T-helper 2 cell (primary cell): ENCODE measurements at places on chromosomes 12 and 14.
A peak's percentile ranks its signal among the peaks of the same experiment; 100 is the strongest.

DNA sequence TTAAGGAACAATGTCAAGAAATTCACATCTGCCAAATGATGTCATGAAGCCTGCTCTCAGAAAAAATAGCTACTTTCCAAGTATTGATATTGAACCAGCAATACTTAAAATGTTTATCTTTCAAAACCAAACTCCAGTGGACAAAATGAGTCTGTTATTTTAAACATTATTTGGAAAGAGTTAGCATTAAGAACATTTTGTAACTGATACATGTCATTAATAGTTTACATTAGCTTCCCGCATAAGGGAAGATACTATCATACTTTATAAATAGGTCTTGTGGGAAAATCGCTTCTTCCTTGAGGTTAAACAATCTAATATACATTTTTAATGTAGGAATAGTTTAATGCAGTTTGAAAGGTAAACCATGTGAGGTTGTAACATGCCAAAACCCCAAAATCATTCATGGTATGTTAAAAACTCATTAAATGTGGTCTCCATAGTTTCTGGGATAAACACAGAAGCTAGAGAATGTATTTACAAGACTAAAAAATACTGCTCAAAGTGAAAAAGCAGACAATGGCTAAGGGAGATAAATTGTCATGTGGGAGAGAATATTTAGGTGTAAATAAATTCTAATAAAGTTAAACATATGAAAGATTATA, 73.4 kb upstream of the ATP2B1 start:
- no peak for DNase-seq

- DNase-seq = no peak
Measured at GRCh38 chr12:68633614-68634558, 23.2 kb downstream of the RAP1B start.

DNA sequence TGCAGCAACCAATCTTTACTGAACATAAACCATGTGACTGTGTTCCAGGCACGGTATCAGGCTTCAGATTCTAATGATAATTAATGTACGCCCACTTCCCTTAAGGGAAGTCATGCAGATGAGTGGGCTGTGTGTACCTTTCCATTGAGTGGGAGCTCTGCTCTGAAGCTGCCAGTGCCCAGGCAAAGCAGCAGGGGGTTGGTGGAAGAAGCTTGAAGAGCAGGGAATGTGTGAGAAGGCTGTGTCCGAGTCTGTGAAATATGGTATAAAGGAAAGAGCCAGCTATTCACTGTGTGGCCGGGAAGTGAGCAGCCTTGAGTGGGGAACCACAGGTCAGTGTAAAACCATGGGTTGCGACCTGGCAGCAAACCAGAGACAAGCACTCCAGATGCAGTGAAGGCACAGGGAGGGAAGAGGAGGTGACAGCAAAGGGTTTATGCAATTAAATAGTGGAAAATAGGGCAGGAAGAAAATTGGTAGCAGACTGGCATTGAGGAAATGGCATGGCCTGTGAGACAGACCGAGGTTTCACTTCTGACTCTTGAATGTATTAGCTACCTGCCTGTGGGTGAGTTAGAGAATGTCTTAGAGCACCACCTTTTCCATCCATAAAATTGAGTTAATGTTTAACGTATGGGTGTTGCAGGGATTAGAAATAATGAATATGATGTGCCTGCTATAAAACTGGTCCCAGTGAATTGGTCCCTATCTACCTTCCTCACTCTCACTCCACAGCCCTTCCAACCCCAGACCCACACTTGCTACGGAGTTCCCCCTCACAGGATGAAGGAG, 116.4 kb downstream of the NTF3 start:
- DNase-seq = no peak

DNA sequence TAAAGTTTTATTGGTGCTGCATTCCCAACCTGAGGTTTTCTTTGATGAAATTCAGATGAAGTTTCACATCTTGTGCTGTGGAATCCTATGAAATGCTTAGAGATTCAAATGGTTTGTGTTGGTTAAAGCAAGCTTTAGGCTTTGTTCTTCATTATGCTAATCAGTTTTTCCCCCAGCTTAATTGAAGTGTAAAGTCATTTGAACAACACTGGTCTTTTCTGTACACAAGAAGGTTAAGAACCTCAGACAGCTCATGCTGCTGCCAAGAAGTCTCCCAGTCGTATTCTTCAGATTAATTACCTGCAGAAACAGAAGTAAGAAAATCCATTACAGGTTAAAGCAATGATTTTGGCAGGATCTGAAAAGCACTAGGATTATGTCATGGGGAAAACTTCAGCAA, 48.9 kb downstream of the EML1 start:
- no peak for DNase-seq

- DNase-seq = no peak
Measured at GRCh38 chr14:51367600-51367931, 127.5 kb downstream of the TMX1 start.

- DNase-seq = peak; percentile 39
Measured at GRCh38 chr14:75723716-75724115, 62.7 kb downstream of the TTLL5 start.

DNA sequence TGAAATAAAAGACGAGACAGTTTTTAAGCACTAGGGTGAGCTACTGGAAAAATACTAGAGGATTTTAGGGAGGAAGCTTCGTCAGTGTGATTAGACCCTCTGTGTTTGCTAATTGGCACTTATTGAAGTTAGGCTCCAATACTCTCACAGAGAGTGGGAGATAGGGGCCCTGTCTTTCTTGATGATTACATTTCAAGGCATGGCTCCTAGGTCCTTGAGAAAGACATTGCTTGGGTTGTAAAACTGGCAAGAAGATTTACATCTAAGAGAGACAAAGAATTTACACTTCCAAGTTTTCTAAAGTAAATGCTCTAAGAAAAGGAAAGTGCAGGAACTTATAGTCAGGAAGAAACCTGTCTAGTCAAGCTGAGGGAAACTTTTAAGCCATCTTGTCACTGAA, 183.2 kb downstream of the C12orf50 start:
- DNase-seq = no peak

- DNase-seq = no peak
Measured at GRCh38 chr14:99753225-99754140, 39.7 kb upstream of the EML1 start.

DNA sequence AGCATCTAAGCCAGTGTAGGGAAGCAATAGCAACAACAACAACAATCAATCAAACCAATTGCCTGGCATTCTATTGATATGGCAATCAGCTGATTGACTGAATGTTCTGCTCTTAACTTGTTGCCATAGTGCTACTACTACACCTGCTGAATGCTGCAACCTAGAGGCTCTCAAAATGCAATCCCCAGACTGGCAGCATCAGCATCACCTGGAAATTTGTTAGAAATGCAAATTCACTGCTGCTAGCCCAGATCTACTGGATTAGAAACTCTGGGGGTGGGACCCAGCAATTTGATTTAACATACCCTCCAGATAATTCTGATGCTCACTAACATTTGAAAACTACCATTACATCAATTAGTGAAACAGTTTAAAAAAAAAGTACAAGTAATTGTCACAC, 363.6 kb downstream of the SNAPC1 start:
- DNase-seq = no peak

- no peak for DNase-seq
Measured at GRCh38 chr14:76930549-76930948, 98.0 kb downstream of the IRF2BPL start.

- no peak for DNase-seq
Measured at GRCh38 chr12:56851462-56851861, 82.7 kb downstream of the SDR9C7 start.

DNA sequence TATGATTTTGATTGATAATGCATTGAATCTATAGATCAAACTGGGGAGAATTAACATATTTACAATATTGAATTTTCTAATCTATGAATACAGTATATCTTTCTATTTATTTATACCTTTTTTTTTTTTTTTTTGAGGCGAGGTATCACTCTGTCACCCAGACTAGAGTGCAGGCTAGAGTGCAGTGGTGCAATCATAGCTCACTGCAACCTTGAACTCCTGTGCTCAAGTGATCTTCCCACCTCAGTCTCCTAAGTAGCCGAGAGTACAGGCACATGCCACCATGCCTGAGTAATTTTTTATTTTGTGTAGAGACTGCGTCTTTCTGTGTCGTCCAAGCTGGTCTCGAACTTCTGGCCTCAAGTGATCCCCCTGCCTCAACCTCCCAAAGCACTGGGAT, 20.4 kb downstream of the LTBR start:
- DNase-seq = no peak

- peak; percentile 25 for DNase-seq
Measured at GRCh38 chr12:113056631-113057488, at the start of gene DTX1. TSS of gene DTX1 (plus strand) at chr12:113056730. CDS start at chr12:113058193, 1,463 bp downstream.

DNA sequence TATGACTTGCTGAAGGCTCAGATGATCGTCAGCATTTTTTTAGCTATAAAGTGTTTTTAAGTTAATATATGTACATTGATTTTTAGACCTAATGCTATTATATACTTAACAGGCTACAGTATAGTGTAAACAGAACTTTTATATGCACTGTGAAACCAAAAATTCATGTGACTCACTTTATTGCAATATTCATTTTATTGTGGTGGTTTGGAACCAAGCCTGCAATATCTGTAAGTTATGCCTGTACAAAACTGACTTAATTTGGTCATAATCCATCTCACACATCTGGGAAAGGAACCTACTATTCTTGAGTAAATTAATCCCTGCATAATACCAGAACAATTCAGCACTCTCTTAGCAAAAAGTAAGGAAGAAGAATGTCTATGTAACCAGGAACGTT, 390.7 kb downstream of the SYT1 start:
- no peak for DNase-seq

DNA sequence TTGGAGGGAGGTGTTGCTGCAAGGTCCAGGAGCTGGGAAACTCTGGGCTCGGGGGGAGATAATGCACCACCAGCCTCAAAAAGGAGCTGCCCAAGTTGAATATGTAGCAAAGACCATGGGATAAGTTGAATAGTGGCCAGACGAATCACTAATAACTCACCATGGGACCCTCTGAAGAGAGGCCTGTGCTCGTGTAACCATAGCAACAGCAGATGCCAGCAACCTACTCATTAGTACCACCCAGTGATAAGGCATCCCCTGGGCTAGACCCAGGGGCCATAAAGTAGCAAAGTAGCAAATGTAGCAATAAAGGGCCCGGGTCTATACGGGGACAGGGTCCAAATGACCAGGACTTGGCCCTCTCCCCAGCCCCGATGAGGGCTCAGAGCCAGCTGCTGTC, 328.0 kb downstream of the DPF3 start:
- DNase-seq = no peak

DNA sequence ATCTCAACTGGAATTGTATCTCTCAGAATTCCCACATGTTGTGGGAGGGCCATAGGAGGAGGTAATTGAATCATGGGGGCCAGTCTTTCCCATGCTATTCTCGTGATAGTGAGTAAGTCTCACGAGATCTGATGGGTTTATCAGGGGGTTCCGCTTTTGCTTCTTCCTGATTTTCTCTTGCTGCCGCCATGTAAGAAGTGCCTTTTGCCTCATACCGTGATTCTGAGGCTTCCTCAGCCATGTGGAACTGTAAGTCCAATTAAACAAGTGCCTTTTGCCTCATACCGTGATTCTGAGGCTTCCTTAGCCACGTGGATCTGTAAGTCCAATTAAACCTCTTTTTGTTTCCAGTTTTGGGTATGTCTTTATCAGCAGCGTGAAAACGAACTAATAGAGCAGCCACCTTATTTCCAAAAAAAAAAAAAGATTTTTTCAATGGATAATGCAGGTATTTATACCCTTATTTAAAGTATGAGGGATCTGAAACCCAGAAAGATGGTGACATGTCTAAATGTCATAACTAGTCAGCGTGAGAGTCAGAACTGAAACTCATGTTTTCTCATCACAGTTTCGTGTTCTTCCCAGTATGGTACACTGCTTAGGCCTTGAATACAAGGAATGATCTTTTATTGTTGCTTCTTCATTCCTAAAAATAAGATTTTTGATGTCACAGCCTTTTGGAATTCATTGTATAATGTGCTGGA, 89.6 kb downstream of the ERC1 start:
- DNase-seq = no peak

- no peak for DNase-seq
Measured at GRCh38 chr12:104280717-104281458, 22.7 kb upstream of the EID3 start.
